Cortex of kidney (tissue), 1 donor: ENCODE measurements at places on chromosomes 5 and 9.

DNA sequence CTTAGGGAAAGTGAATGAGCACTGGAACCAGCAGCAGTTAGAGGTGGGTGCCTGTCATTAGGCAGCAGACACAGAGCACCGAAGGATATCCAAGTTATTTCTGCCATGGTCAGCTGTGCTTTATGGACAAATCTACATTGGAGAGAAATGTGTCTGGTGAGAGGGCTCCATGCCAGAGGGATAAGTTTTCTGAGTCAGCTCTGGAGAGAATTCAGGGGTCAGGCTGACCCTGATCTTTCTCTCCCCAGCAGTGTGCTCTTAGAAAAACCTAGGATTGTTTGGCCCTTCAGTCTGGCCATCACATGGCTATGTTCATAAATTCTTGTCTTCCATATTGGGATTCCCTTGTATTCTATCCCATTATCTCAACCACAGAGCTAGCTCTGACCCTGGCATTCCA, 8.9 kb upstream of the IL17B start:
- DNase-seq, result no peak

DNA sequence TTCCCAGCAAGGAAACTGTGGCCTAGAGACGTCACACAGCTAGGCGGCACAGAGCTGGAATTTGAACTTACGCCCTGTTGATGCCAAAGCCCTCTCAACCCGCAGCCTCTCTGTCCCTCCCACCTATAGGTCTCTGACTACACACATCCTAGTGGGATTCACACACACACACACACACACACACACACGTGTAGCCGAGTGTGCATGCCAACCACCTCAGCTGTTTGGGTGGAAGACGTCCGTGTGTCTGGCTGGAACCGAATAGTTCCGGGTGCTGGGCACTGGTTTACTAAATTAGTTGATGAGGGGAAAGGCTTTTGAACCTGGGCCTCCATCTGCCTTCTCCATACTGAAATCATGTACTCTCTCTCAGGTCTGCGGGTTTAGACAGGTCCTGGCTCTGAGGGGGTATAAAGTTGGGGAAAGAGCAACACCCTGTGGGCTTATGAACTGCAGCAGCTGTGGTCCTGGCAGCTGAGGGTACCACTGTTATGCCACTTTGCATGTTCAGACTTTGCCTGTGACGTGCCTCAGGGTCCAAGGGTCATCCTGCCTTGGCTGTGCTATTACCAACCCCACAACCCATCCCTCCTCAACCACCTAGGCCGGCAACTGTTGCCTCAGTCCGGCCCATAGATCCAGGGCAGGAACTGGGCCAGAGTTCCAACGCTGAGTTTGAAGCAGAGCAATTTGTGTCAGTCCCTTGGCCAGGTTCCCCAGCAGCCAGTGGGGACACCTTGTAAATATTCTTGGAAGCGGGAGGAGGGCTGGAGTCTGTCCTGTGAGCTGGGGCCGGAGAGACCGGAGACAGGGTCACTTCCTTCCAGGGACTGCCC, 50.5 kb downstream of the PSD2 start:
- no peak for DNase-seq

DNA sequence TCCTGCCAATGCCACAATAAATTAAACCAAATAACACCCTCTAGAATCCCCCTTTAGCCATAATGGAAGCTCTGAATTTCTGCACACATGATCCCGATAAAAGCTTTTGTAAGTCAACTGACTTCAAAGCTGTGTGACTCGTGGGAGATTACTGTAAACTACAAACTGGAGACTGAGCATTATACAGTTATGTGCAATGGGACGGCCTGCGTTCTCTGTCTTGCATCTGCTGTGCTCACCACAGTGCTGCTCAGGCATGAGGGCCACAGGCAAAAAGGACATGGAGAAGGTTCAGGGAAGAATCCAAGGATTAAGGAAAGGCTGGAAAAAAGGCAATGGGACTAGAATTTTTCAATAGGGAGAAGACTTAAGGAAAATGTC, 184.2 kb downstream of the FANCC start:
- no peak for DNase-seq

- DNase-seq, result no peak
These were observed 16.2 kb downstream of the OR2V2 start for GRCh38 chr5:181163487-181164075.

GRCh38 chr9:94472806-94473360, 82.0 kb upstream of the PCAT7 start:
- DNase-seq, result no peak

DNA sequence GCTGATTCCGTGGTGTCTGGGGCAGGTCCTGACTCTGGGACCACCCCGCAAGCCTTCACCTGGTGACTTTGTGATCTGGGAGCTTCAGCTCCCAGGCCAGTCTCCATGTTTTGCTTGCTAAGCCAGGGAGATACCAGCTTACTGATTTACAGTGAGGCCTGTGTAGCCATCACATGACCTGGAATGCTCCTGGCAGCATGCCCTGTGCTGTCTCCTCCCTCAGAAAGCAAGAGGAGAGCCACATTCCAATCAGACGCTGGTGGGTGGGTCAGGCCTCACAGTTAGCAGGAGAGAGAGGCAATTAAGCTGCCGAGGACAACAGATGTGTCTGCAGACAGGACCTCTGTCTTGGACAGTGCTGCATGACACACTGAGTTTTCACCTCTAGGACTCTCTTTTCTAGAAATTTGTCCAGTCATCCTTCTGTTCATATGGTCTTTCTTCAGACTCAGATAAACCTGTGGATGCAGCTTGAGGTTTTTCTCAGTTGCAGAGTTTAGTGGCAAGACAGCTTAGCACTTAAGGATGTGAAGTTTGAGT, 24.4 kb upstream of the GRPEL2 start:
- DNase-seq, result peak; percentile 13

DNA sequence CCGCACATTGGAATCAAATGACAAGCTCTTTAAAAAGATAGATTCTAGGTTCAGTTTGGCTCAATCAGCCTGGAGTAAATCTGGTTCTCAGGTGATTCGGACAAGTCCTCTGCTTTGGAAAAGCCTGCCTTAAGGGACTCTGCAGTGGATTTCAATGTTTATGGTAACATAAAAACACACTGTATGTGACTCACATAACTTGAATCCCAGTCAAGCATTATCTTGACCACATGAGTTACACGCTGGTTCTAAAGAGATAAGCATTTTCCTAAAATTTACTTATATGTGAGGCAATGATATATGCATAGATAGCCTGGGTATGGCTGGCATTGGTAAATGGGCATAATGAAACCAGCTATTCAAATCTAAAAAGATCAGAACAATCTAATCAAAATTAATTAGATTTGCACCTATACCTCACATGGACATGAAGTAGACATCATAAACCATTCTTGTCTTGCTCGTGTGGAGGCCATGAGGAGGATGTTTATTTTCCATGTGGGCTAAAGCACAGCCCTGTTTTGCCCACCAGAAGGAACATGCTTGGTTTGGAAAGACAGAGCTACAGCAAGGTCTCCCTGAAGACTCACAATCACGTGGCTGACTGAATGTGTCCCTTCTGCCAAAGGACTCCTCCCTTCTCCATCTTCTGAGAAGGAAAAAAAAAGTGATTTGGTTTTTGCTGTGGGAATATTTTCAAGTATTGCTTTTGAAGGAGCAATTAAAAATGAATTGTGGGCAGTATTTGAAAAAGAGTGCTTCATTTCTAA, 351.7 kb downstream of the DIRAS2 start:
- no peak for DNase-seq

GRCh38 chr5:150081541-150082283, 4.6 kb downstream of the CSF1R start:
- DNase-seq, result no peak

- no peak for DNase-seq
These were observed 1.3 kb downstream of the NIM1K start for GRCh38 chr5:43193181-43193893.

DNA sequence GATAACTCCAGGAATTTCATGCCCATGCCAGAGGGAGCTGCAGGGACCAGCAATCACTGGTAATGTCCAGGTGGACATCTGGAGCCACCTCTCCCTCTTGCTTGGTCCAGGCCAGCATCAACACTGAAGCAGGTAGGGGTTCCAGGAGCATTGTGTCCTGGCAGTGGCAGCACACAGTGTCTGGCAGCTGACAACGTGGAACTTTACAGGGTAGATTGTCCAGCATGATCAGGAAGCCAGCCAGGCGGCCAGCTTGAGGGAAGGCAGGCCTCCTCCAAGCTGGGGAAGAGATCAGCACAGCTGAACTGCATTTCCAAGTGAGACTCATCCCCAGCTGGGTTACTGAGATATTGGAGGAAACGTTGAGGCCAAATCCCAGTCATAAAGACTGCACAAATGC, 82.6 kb upstream of the RASGRF2 start:
- DNase-seq, result no peak

- no peak for DNase-seq
These were observed 15.8 kb downstream of the RICTOR start for GRCh38 chr5:39058178-39058921.

DNA sequence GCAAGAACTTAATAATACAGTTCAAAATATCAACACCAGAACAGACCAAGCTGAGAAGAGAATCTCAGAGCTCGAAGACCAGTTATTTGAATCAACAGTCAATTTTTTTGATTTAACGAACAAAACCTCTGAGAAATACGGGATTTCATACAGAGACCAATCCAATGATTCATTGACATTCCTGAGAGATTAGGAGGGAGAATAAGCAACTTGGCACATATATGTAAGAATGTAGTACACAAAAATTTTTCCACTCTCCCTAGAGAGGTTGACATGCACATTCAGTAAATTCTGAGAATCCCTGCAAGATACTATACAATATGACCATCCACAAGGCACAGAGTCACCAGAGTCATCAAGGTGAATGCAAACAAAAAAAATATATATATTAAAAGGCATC, 1577.3 kb upstream of the C9orf72 start:
- DNase-seq, result no peak
